ENCODE measurements at places on chromosomes 3 and 15. TPM values are rescaled to one million over a fixed set of nuclear protein-coding genes. Genes with fewer than 3 reads are reported as not detected.

Gene THSD4
- 65.6 TPM for total RNA-seq

Gene SYNPR
- not detected for total RNA-seq

Gene OSTN
- total RNA-seq: 8.3 TPM

Gene IMPG2
- 0.70 TPM for total RNA-seq

Gene CCR9
- 0.18 TPM for total RNA-seq

Gene GOLGA8S
- 0.12 TPM for total RNA-seq

Gene GPR27
- total RNA-seq: 9.0 TPM

Gene FRMD5
- total RNA-seq: 0.82 TPM
